ENCODE measurements at places on chromosomes 16 and 17.

- DNase-seq = no peak
Measured at GRCh38 chr16:70736465-70737376, 50.9 kb upstream of the MTSS2 start.

- DNase-seq = no peak
Measured at GRCh38 chr16:55051571-55052347, 121.1 kb downstream of the IRX5 start.

- DNase-seq = no peak
Measured at GRCh38 chr17:7947651-7948050, 15.6 kb downstream of the CNTROB start.

DNA sequence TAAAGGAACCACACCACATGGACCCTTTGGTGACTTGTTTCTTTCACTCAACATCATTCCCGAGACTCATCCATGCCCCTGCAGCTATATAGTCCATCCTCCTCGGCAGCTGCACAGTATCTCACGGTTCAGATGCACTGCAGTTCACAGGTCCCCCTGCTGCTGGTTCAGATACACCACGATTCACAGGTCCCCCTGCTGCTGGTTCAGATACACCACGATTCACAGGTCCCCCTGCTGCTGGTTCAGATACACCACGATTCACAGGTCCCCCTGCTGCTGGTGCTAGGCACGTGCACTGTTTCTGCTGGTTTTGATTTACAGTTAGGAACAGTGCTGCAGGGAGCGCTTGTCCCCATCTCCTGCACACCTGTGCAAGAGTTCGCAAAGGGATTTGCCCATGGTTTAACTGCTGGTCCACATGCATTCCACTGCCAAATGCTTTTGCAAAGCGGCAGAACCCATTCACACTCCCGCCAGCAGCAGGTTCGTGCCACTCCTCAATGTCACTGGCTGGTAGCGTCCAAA lies 3.8 kb downstream of the HSDL1 start:
- DNase-seq = peak; percentile 7

GRCh38 chr16:67530013-67530939 lies 1.6 kb downstream of the RIPOR1 start:
- no peak for DNase-seq

- DNase-seq = no peak
Measured at GRCh38 chr17:21817791-21818364, 125.6 kb downstream of the KCNJ18 start.

- no peak for DNase-seq
Measured at GRCh38 chr17:57873261-57874057, 23.6 kb upstream of the MRPS23 start.

GRCh38 chr17:67628580-67629013 lies 89.1 kb upstream of the NOL11 start:
- no peak for DNase-seq

DNA sequence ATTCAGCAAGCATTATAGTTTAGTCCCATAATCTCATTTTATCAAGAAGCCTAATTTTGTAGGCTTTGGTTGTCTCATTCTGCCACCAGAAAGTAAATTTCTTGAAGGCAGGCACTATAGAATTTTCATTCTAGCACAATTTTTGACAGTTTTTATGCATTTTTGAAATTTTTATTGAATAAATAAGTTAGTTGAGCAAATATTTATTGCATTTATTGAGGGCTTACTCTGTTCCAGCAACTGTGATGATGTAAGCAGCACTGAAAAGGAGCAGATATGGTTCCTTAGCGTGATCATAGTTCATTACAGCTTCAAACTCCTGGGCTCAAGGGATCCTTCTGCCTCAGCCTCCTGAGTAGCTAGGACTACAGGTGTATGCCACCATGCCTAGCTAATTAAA lies 34.2 kb downstream of the PPM1E start:
- DNase-seq = no peak

GRCh38 chr16:87178977-87179376 lies 138.2 kb downstream of the C16orf95 start:
- DNase-seq = no peak

GRCh38 chr17:79993390-79994227 lies 42.1 kb downstream of the TBC1D16 start:
- peak; percentile 35 for DNase-seq

GRCh38 chr17:285751-286422 lies 66.7 kb downstream of the RPH3AL start:
- no peak for DNase-seq

DNA sequence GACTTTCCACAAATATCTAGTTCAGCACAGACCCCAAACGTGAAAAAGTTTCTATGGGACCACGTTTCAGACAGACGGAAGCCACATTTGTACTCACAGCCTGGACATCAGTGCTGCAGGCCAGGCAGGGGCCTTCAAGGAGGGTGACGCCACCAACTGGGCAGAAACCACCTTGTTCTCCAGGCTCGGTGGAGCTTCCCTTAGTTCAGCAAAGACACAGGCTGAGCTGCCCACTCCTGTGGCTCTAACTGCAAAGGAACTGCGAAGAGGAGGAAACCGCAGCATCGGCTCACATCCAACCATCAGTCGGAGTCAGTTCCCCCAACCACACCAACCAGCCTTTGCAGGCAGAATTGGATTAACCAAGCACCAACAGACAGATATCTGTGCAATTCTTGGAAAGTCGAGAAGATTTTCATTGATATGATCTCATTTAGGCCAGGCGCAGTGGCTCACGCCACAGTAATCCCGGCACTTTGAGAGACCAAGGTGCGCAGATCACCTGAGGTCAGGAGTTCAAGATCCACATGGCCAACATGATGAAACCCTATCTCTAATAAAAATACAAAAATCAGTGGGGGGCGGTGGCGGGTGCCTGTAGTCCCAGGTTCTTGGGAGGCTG lies 73.3 kb upstream of the CNEP1R1 start:
- no peak for DNase-seq

DNA sequence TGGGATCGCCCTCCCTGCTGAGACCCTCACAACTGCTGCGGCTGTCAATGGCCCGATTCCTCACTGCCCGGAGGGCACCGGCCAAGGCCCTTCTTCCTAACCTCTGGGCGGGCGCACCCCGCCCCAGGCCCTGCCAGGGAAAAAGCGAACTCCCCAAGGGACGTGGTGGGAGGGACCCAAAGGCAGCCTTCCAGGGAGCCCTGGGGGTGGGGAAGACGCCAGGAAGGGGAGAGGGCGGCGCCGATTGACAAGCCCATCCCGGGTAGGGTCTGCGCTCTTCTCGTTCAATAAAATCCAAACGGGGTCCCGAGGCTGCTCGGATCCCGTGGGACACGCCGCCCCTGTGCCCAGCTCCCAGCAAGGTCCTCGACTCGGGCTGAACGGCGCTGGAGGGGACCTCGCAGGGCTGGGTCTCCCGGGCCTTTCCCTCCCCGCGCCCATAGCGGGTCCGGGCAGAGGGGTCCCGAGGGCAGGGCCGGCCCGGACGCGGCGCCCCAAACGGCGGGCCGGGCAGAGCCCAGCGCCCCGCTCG lies 416 bp downstream of the KIFC3 start:
- DNase-seq = no peak

- DNase-seq = no peak
Measured at GRCh38 chr16:84150926-84151325, 5.8 kb downstream of the DNAAF1 start.

DNA sequence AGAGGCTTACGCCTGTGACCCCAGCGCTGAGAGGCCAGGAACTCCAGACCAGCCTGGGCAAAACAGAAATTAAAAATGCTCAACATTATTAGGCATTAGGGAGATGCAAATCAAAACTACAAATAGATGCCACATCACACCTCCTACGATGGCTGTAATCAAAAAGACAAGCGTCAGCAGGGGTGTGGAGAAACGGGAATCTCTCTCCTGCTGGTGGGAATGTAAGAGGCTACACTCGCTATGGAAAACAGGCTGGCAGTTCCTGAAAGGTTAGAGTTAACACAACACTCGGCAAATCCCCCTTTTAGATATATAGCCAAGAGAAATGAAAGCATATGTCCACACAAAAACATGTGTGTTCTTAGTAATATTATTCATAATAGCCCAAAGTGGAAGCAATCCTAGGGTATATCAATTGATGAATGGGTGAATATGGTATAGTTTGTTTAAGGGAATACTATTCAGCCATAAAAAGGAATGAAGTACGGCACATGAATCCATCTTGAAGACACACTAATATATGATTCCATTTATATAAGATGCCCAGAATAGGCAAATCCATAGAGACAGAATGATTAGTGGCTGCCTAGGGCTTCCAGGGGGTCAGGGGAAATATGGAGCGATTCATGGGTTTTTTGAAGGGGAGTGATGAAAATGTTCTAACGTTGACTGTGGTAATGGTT lies 1.8 kb upstream of the NPRL3 start:
- DNase-seq = no peak

- no peak for DNase-seq
Measured at GRCh38 chr16:52247737-52248136, 299.2 kb downstream of the TOX3 start.

GRCh38 chr16:81445966-81446906 lies 1.6 kb downstream of the CMIP start:
- DNase-seq = no peak

DNA sequence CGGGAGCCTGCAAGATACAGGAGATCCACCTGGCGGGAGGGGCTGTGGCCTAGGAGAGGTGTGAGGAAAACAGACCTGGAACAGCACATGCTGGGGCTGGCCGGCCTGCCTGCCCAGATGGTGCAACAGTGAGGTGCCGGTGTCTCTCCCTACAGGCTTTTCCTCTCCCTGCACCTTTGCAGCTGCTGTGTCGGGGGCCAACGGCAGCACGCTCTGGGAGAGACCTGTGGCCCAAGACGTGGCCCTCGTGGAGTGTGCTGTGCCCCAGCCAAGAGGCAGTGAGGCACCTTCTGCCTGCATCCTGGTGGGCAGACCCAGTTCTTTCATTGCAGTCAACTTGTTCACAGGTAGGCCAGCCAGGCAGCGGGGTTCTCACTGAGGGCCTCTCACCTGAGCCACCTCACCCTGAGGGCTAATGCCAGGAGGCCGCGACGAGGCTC lies 15.9 kb downstream of the RGS11 start:
- DNase-seq = no peak

GRCh38 chr16:58419241-58419990 lies 27.1 kb downstream of the GINS3 start:
- no peak for DNase-seq

DNA sequence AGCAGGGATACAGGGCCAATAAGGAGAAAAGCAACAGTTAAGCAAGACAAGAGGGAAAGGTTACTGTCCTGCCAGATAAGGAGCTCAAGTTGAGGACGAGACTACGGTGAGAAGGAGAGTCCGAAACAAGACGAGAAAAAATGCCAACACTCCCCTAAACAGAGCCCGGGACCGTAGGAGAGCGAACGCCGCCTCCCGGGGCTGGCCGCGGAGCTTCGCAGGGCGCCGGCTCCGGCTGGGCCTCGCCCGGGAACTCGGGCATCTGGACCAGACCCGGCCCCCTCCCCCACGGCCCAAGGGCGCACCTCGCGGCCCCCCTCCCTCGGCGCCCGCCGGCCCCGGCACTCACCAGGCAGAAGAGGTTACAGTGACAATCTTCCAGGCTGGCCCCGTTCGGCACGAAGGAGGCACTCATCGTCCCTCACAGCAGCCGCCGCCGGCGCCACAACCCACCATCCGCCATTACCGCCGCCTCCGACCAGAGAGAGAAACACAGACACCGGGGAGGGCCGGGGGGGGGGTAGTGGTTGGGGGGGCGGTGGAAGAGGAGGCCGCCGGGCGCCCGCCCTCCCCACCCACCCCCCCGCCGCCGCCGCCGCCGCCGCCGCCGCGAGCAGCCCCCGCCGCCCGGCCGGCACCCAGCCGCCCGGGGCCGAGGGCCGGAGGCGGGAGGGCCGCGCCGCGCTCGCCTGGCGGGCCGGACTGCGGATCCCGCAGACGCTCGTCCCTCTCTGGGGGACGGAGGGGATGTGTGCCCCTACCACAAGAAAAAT lies at the start of gene MED13:
MED13 (minus strand) TSS at position 488 of the 773 bp plus-strand sequence; CDS start at position 415, 73 bp downstream.
- DNase-seq = peak; percentile 50

DNA sequence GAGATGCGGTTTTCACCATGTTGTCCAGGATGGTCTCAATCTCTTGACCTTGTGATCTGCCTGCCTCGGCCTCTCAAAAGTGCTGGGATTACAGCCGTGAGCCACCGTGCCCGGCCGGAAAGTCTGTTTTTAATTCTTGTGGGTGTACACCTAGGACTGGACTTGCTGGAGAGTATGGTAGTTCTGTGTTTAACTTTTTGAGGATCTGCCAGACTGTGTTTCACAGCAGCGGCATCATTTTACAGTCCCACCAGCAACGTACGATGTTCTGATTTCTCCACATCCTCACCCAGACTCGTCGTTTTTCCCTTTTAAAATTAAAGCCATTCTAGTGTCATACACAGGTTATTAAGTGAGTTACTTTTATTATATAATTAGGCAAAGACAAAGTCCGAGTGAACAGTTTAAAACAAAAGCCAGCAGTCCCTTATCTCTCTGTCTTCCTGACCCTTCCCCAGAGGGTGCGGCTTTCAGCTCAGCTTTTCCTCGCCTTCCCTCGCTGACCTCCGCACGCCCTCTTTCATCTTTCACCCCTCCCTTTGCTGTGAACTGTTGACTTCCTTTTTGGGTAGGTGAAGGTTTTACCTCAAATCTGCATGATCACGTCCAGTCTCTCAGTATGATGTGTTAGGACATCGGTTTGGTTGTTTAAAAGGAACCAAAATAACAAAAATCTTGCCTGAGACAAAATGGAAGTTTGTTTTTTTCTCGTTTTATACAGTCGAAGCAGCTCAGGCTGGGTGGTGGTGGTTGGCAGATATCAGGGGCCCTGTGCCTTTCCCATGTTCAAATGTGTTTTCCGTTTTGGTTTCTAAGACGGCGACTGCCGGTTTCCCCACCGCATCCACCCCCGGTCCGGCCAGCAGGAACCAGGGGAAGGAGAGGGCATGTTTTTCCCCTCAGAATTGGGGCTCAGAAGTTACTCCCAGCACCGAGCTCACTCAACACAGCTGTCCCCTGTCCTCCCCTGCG lies 18.0 kb downstream of the FAM234A start:
- DNase-seq = no peak

- DNase-seq = no peak
Measured at GRCh38 chr17:73562896-73563295, 81.3 kb downstream of the SDK2 start.

DNA sequence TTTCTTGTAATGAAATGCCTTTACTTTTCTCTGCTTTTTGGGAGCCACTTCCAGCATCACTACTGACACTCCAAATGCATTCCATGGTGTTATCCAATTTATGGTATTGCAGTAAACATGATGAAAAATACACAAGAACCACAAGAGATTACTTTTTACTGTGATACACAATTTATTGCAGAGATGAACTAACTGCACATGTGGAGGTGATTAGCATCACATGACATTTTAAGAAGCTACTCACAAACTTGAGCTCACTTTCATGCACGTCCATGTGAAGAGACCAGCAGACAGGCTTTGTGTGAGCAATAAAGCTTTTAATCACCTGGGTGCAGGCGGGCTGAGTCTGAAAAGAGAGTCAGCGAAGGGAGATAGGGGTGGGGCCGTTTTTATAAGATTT lies 780.5 kb upstream of the GOT2 start:
- no peak for DNase-seq
